Germinal center (tissue), 1 donor: ENCODE measurements at places on chromosomes 6 and 20.

- DNase-seq: peak; percentile 33
Observed at GRCh38 chr20:63101781-63102720, 95.3 kb upstream of the BHLHE23 start.

DNA sequence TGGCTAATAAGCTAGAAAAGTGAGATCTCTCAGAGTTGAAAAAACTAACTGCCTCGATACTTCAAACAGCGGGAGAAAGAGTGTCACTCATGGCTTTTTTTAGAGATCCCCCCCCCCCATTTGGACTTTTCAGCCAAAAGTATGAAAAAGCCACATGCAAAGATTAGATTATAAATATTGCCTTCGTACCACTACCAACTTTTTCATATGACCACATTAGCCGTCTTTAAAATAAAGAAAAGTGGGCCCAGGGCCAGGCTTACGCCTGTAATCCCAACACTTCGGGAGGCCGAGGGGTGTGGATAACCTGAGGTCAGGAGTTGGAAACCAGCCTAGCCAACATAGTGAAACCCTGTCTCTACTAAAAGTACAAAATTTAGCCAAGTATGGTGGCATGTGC, 4.4 kb downstream of the PGK2 start:
- no peak for DNase-seq

- no peak for DNase-seq
Observed at GRCh38 chr20:22688485-22688884, 104.1 kb upstream of the FOXA2 start.

- DNase-seq: peak; percentile 78
Observed at GRCh38 chr20:63381781-63382431, 20.8 kb upstream of the CHRNA4 start.

- DNase-seq: no peak
Observed at GRCh38 chr6:91681296-91681695, 1094.4 kb upstream of the MAP3K7 start.

DNA sequence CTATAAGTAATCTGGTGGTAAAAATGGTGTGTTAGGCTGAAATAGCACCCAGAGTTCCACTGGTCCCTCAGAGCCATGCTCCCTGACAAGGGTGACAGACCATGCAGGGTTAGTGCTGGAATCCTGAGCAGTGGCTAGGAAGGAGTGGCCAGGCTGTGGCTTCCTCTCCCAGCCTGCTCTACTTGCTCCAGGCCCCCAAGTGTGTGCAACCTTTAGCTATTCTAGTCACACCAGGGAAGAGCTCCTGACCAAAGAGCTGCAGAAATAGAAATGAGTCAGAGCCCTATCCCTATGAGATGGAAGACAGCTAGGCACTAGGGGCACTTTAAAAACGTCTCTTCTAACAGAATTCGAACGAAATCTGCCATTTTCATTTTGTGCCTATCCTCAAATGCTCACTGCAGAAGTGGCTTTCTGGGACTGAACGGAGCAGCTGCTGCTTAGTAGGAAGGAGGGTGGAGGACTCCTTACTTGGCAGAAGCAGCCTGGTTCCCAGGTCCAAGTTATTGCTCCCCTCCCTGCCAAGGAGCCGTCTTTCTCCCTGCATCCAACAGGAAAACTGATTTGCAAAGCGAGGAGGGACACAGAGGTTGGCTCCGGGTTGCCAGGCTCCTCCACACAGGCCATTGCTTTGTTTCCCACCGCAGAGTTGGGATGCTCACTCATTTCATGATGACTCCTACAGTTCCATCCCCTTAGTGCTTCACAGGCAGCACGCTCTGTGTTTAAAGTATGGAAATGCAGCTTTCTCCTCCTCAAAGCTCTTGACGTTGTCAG, 754.5 kb downstream of the C6orf118 start:
- no peak for DNase-seq

GRCh38 chr6:38646166-38646878, 6.6 kb upstream of the BTBD9 start:
- DNase-seq: no peak

- DNase-seq: no peak
Observed at GRCh38 chr20:16096756-16097326, 476.4 kb downstream of the KIF16B start.

- peak; percentile 9 for DNase-seq
Observed at GRCh38 chr6:136920671-136921380, 1.3 kb upstream of the SLC35D3 start.

DNA sequence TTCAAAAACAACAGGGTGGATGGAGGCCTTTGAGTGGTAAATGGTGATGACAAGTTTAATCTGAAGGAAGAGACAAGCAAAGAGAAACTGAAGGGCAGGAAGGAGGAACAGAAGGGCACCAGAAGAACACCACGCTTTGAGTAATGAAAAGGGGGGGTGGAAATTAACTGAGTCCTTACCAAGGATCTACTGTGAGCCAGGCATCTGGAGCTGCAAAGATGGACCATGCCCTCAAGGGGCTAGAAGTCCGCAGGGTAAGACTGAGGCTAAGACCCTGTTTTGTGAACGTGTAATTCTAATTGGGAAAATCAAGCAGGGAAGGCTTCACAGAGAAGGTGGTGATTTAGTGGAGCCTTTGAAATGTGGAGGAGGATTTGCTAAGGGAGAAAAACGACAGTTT, 1.6 kb downstream of the NDRG3 start:
- DNase-seq: no peak

- DNase-seq: no peak
Observed at GRCh38 chr6:157552081-157552747, 171.2 kb downstream of the ZDHHC14 start.

- DNase-seq: peak; percentile 77
Observed at GRCh38 chr6:105136431-105137350, 43.1 kb downstream of the POPDC3 start.

- DNase-seq: no peak
Observed at GRCh38 chr6:71033890-71034289, 77.0 kb upstream of the B3GAT2 start.

- DNase-seq: no peak
Observed at GRCh38 chr20:32574296-32575226, 10.6 kb downstream of the NOL4L start.

- DNase-seq: no peak
Observed at GRCh38 chr20:20276811-20277530, 90.9 kb upstream of the INSM1 start.

DNA sequence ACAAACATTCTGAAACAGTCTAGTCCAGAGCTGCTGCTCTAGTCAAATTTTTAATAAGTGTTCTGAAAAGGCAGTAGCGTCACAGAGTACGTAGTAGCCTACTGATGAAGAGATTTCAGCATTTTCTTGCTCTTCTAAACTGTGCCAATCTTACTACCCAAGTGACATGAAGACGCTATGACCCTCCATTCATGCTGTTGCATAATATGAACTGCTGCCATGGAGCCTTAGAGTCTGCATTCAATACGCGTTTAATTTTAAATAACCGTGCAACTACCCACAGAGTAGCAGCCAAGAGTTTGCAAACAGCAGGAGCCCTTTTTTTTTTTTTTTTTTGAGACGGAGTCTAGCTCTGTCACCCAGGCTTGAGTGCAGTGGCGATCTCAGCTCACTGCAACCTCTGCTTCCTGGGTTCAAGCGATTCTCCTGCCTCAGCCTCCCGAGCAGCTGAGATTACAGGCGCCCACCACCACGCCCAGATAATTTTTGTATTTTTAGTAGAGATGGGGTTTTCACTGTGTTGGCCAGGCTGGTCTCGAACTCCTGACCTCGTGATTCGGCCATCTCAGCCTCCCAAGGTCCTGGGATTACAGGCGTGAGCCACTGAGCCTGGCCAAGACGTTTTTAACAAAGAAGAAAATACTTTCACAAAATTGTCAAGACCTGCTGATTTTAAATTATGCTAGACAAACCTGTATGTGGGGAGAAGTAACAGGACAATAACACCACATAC, 44.3 kb downstream of the EZR start:
- DNase-seq: no peak

DNA sequence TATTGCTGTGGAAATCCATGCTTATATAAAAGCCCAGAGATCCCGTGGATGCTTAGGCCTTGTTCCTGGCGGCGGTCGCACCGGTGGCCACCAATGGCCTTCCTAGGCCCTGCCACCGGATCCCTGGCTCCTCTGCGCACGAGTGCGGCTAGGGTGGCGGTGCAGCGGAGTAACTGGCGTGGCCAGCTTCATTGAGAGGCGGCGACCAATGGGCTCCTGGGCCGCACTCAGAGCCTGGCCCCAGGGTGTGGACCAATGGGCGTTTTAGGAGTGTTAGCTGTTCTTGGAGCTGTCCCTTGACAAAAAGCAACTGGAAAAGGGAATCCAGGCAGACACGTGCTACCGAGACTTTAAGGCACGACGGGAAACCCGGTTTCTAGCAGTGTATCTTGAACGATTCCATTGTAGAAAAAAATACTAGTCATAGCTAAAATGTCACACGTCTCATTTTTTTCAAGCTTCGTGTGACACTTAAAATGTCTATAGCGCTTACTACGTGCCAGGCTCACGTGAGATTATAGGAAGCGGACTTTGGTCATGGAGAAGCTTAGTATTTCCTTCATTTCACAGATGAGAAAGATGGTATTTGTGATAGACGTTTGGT, 1.7 kb downstream of the AMD1 start:
- DNase-seq: peak; percentile 62

DNA sequence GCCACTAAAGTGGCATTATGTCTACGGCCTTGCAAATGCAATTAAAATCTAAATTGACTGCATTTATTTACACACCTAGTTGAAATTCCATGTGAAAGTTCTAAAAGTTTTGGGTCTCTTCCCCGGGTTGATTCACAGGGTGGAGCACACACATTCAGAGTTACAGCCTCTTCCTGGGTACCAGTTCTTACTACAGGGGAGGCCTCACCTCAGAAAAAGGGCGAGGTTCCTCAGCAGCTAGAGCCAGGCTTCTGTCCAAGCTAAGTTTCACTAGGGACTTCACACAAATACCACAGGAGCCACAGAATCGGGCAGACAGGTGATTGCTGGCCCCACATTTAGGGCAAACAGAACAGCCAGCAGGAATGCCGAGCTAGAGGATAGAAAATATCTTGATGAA, 52.7 kb downstream of the DZANK1 start:
- DNase-seq: no peak

GRCh38 chr20:55173601-55174000, 698.2 kb downstream of the DOK5 start:
- DNase-seq: no peak

GRCh38 chr6:119848696-119849095, 499.1 kb upstream of the MAN1A1 start:
- DNase-seq: no peak

- no peak for DNase-seq
Observed at GRCh38 chr6:7215131-7215530, 97.9 kb downstream of the SSR1 start.

DNA sequence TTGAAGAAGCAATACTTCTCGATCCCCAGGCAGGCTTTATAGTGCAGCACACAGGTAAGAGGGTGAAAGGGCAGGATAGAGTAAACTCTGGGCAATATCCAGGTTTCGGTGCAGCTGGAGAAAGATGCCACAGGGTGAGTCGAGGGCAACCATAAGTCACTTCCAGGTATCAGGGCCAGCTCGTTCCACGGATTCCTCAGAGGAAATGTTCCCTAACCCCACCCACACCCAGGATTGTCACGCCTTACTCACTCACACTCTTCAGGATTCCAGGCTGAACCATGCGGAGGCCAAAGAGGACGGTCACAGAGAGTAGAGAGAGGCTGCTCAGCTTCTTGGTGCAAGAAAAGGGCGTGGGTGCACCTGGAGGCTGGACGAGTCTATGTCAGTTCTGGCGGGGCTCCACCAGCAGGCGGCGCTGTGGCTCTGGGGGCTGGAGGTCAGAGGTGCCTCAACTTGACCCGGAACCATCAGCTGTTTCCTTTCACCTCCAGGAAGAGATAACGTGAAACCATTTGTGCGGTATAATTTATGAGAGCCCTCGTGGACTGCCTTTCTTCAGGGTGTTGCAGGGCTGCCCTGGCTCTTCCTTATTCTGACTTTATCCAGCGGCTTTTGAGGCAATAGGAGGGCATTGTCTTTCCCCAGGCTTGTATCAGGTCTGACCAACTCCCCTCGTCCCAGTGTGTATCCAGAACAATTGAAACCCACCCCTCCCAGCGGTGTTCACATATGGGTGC, 14.5 kb upstream of the WFDC12 start:
- DNase-seq: peak; percentile 50

DNA sequence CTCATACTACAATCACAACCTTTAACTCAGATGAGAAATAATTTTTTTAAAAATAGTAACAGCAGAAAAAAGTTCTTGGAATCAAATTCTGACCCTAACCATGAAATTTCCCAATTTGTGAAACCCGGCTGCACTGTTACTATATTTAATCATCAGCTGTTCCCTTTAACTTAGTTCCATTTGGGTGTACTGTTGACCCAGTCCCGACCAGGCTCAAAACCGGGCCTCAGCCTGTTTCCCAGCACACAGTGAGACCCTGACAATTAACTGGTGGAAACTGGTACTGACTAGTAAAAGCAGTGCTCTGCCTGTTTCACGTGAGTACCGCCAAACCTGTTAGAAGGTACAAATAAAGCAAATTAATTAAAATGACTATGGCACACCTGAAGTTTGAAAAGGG, 7.0 kb downstream of the CTCFL start:
- no peak for DNase-seq

DNA sequence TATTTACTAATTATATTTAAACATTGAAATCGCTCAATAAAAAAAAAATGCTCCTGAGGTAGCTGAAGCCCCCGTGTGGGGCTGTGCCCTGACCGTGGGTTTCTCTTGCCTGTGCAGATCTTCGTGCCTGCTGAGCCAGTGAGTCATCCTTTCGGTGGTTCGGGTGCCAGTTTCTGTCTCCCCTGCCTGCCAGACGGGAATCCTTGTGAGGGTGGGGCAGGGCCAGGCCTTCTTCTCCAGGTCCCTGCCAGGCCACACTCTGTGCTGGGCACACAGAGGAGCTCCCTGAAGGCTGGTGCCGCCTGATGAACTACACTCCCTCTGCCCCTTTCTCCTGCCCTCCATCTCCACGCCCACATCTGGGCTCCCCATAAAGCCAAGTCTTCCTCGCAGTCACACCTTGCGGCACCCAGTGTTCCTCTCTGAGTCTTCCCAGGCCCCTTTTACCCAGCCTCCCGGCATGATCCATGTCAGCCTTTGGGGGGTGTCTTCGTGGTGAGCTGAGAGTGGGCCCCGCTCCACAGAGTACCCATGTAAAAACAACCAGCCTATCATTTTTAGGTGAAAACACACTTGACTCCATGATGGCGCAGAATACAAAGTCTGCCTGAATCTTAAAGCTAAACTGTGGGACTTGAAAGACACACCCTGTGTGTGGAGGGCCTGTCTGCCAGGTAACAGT, 19.3 kb downstream of the FGD2 start:
- DNase-seq: no peak

DNA sequence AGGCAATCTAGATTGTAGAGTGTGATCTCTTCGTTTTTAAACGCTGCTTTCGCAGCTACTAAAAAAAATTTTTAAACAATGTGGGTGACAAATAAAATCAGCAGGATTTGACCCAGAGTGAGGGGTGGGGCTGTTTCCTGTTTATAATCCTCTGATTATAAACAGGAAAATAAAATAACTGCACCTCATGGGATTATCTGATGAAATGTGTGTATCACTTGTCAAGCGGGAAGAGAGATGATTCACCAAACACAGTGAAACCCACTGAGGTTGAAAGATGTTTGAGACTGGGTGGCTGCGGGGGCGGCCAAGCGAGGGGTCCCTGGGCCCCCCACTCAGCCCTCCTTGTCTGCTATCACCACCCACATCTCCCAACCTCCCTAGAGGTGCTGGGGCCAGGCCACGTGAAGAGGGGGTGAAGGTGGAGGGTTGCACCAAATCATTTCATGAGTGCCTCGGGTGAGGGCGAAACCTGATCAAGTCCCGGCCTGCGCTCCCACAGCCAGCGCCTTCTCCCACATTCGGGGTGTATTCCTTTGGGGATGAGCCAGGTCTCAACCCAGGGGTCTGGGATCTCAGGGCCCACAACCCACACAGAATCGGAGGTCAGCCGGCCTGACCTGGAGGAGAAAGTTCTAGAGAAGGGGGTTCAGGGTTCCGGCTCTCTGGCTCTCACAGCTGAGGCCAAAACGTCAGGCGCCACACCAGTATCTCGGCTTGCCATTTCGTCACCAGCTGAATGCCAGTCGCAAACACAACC, 212.5 kb downstream of the BMP7 start:
- DNase-seq: no peak
